SHP77 treated with DMSO at 0.1 percent for 48 hours (cell line): ENCODE measurements at places on chromosomes 6 and 20.

- DNase-seq, result no peak
Measured at GRCh38 chr6:71510856-71511255, 222.2 kb downstream of the OGFRL1 start.

GRCh38 chr20:5024982-5025381 is 23.7 kb upstream of the SLC23A2 start:
- DNase-seq, result no peak

- no peak for DNase-seq
Measured at GRCh38 chr20:44646641-44647274, 4.7 kb downstream of the ADA start.

- no peak for DNase-seq
Measured at GRCh38 chr6:35713006-35713767, 23.6 kb upstream of the ARMC12 start.

- no peak for DNase-seq
Measured at GRCh38 chr20:37556538-37556937, 28.9 kb upstream of the BLCAP start.

DNA sequence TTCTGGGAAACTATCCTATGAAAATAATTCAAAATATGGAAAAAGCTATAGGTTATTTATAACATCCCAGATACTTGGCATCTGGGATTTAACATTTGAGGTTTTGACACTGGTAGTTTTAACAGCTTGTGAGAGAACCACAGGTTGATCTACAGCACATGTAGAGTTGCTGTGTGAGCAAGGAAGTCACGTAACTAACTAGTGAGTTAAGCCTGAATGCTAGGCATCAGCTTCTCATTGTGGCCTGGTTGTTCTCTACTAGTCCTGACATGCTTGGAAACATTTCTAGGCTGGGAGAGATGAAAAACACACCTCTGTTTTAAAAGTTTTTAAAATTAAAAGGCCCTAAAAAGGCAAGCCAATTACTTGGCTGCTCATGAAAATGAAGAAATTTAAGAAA is 28.2 kb downstream of the ESF1 start:
- DNase-seq, result no peak

GRCh38 chr6:149942461-149942829 is 631 bp downstream of the ULBP2 start:
- DNase-seq, result no peak

DNA sequence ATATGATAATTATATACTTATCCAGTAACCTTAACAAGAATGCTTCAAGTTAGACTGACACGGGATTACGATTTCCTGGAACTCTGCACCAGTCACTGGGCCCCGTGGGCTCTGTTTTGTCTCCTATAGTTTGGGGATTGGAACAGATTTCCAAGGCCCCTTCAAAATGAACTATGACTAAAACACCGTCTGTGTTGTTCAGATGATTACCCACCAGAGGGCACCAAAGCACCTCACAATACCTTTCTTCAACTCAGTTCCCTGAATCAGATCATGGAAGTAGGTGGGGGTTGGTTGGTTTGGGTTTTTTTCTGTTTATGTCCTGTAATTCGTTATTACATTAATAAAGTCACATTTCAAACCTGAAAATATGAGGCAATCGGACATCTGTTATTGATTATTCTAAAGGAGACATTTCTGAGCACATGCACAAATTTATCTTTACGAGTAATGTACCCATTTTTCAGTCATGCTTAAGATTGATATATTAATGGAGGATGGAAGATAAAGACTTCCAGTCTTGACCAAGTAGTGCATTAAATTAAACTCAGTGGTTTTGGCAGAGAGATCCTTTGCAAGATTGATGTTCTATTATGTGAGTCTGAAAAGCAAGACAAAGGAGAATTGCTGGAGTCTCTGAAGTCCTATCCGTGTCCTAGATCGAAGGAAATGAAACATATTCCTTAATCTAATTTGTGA is 112.0 kb upstream of the COL21A1 start:
- peak; percentile 48 for DNase-seq
